ENCODE measurements at places on chromosomes 6 and 20.

DNA sequence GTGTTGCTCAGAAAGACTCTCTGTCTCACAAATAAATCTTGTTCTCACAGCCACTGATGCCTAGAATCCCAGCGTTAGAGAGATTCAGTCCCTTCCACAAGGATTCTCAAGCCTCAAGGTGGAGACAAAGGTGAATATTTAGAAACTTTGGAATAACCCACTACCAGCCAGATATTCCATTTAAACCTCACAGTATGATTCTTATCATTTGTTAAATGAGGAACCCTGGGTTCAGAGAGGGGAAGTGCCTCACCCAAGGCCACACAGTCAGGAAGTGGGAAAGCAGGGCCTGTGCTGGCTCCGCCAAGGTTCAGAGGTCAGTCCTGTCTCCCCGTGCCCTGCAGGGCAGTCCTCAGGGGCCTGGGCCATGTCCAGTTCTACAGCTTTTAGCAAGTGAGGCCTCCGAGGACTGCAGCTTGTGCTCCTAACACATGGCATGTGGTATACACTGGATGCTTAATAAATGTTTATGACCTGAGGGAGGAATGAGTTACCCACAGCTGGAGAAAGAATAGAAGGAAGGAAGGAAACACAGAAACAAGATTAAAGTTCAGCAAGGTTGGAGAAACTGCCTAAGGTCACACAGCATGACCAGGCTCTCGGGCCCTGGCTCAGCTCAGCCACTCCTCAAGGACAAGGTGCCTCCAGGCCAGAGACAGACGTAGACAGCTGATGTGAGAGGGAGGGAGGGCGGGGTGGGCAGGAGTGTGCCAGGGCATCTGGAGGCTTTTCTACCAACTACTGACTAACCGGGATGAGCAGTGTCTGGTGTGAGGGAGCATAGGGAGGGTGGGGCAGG, 3.9 kb upstream of the TGM2 start:
- peak; percentile 67 for DNase-seq

- no peak for DNase-seq
These were observed 49.0 kb downstream of the SCAF8 start for GRCh38 chr6:154782193-154782592.

GRCh38 chr20:49165611-49166010, 22.5 kb downstream of the STAU1 start:
- DNase-seq: no peak

- DNase-seq: no peak
These were observed 682.8 kb downstream of the TFAP2A start for GRCh38 chr6:9732056-9732455.

GRCh38 chr6:153231048-153231646, 100.1 kb upstream of the RGS17 start:
- peak; percentile 29 for DNase-seq

GRCh38 chr20:10883166-10883565, 209.4 kb upstream of the JAG1 start:
- no peak for DNase-seq
